ENCODE measurements at places on chromosomes 3 and 15.
A peak's percentile ranks its signal among the peaks of the same experiment; 100 is the strongest.

- DNase-seq, result peak; percentile 12
These were observed 551 bp downstream of the DNAJC13 start for GRCh38 chr3:132417695-132418411.

GRCh38 chr3:53174346-53175250, 13.6 kb downstream of the PRKCD start:
- no peak for DNase-seq

GRCh38 chr3:55974421-55975165, 487.5 kb upstream of the WNT5A start:
- no peak for DNase-seq

DNA sequence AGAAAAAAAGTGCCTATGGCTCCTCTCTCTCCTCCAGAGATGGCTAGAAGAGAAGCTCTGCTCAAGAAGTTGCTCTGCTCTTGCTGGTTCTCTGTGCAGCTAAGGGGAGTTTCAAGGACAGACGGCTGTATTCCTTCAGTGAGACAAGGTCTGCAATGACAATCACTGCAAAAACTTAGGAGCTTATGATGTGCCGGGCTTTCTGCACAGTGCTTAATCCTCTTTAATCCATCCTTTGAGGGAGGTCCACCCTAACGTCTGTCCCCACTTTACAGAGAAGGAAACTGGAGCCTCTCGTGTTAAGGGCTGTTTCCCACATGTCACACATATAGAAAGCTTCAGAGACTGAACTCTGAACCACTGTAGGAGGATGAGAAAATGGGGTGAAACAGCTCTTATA, 260.6 kb downstream of the MEX3B start:
- DNase-seq, result no peak

DNA sequence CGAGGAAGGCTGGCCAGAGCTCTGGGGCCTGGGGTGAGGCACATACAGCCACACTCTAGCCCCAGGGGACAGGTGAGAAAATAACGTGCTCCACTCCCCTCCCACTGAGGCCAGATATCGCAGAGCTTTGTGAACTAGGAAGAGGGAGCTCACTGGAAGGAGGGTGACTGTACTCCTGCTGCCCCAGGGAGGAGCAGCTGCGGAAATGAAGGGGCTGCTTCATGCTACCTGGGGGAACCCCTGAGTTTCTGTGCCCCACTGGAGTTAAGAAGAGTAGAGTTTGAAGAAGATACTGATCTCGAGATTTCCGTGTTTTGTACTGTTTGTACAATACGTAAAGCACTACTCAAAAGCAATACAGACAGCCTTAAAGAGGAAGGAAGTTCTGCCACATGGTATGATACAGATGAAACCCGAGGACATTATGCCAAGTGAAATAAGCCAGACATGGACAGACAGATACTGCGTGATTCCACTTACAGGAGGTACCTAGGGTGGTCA, 44.6 kb downstream of the CMTM6 start:
- DNase-seq, result no peak

DNA sequence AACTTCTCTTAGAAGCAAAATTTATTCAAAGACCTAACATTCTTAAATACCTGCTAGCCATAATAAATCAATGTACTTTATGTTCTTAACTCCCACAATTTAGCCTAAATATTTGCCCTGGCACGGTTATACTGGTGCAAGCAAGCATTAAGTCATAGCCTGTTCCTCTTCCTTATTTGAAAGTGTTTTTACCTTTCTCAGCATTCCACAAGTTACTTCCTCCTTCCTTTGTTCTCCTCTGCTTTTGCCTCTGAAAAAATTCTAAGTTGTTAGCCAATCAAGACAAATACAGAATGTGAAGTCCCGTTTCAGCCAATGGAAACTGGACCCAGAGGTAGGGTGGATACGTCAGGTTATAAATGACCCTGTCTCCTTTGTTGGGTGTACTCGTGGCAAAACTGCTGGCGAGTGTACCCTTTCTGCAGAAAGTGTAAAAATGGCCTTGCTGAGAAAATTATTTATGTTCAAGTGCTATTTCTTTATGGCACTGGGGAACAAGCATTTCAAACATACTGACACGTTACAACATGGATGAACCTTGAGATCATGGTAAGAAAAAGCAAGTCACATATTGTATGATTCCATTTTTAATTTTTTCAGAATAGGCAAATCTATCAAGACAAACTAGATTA, 3.1 kb upstream of the TATDN2 start:
- no peak for DNase-seq

GRCh38 chr3:124775877-124776276, 45.6 kb downstream of the UMPS start:
- DNase-seq, result no peak

DNA sequence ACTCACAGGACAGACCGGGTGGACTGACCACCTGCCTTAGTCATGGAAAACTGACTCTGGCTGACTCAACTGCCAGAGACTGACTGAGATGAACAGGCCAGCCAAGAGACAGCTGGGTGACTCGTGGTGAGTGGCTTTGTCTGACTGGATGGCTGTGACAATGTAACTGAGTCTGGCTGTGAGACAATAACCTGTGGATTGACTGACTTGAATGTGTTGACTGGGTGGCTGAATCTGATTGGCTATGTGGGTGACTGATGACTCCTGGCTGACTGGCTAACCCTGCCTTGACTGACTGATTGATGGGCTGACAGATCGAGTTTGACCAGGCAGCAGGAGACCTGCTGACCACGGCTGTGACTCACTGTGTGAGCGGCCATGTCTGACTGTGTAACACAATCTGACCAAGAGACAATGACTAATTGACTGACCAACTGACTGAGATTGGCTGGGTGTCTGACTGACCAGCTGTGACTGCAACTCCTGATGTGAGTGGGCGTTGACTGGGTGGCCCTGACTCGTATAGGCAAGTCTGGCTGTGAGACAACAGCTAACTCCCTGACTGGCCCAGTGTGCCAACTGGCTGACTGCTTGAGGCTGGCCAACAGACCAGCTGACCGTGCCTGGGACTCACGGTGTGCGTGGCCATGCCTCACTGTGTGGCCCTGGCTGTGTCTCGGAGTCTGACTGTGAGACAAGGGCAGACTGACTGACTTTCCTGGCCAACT, 509.1 kb downstream of the SHQ1 start:
- peak; percentile 98 for DNase-seq
